ENCODE measurements at places on chromosomes 1 and 21.

DNA sequence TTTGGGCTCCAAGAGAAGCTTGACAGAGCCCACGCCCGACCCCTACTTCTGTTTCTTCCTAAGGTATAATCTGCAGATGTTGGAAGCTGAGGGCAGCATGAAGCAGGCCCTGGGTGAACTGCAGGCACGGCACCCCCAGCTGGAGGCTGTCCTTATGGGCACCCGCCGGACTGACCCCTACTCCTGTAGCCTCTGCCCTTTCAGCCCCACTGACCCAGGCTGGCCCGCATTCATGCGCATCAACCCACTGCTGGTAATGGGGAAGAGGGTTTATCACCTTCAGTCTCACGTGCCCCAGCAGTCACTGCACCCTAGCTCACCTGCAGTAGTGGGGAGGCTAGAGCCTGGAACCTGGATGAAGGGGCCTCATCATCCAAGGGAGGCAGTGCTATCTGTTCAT is 3.1 kb upstream of the LENEP start:
- DNase-seq, result no peak

GRCh38 chr1:119159966-119160365 is 19.5 kb upstream of the WARS2 start:
- DNase-seq, result no peak

GRCh38 chr1:149933208-149933607 is 3.5 kb downstream of the MTMR11 start:
- DNase-seq, result no peak

DNA sequence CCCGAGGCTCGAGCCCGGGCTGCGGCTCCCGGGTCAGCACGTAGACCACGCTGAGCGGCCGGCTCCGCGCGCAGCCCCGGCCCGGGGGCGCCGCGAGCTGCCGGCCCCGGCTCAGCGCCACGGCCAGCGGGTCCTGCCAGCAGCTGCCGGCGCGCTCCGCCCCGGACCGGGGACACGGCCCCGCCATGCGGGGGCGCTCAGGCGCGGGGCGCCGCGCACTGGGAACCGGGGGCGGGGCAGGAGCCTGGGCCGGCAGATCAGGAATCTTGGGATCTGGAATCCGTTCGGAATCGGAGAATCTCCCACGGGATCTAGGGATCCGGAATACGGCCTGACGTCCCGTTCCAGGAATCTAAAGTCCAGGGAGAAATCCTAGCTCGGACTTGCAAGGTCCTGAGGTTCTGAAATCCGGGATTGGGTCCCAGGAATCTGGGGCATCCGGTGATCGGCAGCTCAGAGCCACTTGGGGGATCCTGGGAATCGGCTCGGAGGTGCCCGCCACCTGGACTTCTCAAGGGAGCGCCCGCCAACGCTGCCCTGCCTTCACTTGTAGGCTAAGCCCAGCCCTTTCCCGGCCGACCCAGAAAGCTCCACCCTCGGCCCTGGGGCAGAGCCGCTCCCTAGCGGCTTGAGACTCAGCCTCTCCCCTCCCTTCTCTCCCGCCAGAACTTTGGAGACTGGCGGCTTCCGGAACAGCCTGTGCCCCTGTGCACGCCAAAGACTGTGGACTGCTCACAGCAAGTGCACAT is at the start of gene MAP3K6:
Gene MAP3K6, minus strand, starts transcription at position 551 of the 749 bp plus-strand sequence. Its CDS starts 364 bp downstream, at position 187.
- peak; percentile 1 for DNase-seq

- no peak for DNase-seq
These were observed 6.4 kb downstream of the GSTM5 start for GRCh38 chr1:109718495-109718894.

GRCh38 chr1:51302746-51303145 is 27.6 kb downstream of the TTC39A start:
- no peak for DNase-seq

- no peak for DNase-seq
These were observed 260.3 kb upstream of the SGIP1 start for GRCh38 chr1:66273656-66274055.

GRCh38 chr1:206080026-206080820 is 27.2 kb downstream of the RHEX start:
- DNase-seq, result no peak

GRCh38 chr1:159869173-159869572 is 6.7 kb upstream of the VSIG8 start:
- DNase-seq, result no peak

DNA sequence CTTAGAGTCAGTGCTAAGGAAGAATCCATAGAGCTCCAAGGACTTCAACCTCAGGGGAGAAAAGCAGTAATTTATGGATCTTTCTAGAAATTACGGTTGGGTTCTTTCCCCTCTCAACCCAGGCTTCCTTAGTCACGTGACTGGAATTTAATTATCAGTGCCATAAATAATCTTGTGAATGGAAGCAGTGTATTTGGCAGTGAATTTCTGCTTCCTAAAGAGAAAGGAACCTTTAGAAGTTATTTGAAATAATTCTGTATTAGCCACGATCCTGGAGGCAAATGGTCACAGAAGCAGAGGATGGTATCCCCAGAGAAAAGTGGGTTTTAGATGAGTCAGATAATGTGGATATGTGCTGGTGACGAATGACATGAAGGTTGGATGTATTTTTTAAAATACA is 89.6 kb downstream of the NFIA start:
- DNase-seq, result no peak

- no peak for DNase-seq
These were observed 203.8 kb upstream of the POU3F1 start for GRCh38 chr1:38250356-38250755.

DNA sequence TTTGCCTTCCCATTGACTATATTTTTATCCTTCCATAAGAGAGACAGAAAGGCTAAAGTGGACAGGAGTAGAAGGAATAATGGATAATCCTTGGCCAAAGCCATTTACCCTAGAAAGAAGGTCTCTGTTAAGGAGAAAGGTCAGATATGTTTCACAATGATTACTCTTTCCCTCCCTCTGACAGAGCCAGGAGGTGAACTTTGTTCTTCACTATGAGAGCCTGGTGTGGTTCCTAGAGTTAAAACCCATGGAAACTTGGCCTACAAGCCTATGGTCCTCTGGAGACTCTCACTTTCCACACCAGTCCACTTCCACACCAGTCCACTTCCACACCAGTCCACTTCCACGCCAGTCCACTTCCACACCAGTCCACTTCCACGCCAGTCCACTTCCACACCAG is 479.9 kb upstream of the ZP4 start:
- DNase-seq, result no peak

Measured in SHP77 treated with DMSO at 0.1 percent for 48 hours (cell line).